Amniotic epithelial cell (primary cell): ENCODE measurements at places on chromosomes 1 and 21.

DNA sequence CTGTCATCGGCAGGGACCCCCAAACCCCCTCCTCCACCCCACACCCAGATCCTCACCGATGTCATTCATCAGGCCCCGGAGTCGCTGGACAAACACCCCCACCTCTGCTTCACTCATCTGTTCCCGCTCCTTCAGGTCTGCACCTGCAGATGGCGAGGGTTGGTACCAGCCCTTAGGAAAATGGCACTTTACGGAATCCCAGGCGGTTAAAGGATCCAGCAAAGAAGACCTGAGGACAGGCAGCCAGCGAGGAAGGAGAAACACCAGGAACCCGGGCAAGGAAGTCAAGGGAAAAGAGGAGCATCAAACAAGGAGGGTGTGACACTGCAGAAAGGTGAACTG, 13.8 kb downstream of the ECHDC2 start:
- DNase-seq = no peak

DNA sequence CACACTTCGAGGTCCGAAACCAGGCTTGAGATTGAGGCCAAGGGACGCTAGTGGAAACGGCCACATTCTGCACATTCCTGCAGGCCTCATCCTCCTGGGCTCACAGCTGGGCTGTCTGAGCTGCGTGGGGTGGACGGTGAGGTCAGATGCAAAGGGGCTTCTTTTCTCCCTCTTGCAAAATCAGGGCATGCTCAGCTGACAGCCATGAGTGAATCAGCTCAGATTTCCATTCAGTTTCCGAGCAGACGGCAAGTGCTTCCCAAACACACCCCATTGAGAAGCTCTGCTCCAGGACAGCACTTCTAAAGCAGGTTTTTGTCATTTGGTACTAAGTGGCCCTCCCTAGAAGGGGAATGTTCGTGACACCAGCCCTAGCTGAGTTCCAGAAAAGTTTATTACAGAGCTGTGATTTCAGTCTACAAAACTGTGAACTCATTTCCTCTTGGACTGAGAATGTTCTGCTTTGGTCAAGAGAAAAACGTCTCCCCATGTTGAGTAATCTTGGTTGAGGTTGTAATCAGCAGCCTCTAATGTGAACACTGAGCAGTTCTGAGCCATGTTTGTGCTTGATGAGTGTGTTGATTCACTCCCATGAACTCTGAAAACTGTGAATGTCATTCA, 10.0 kb downstream of the PDPN start:
- DNase-seq = peak; percentile 97

DNA sequence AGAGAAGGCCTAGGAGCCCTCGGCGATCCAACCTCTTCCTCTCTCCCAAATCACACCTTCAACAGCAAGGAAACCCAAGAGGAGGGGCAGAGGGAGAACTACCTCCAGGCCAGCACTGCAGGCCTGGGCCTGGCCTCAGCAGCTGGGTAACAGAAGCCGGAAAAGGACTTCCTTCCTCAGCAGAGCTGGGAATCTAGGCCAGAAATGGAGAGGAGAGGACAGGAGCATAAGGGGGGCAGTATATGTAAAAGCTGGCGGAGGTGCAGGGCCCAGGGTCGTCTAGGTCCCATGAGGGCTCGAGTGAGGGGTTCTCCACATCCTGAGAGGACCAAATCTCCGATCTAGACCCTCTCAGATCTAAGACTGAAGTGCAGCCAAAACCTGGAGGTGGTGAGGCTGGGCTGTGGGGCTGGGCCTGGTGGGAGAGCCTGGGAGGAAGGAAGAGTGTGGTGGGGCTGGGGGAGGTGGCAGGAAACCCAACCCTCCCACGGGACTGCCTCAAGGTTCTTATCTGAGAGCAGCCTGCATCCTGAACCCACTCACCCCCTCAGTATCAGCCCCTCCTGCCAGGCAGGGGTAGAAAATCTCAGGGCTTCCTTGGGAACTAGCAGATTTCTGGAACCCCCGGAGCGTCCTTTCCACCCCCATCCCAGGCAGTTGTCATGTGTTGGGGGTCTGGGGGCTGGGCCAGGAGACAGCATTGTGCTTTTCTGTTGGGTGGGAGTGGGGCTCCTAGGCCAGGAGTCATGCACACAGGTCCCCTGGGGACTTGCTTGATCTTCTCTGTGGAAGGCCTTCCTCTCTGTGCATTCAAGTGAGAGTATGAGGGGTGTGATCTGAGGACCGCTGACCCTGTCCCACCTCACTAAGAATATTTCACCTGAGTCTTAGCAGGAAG, 33.0 kb downstream of the PIK3C2B start:
- no peak for DNase-seq

DNA sequence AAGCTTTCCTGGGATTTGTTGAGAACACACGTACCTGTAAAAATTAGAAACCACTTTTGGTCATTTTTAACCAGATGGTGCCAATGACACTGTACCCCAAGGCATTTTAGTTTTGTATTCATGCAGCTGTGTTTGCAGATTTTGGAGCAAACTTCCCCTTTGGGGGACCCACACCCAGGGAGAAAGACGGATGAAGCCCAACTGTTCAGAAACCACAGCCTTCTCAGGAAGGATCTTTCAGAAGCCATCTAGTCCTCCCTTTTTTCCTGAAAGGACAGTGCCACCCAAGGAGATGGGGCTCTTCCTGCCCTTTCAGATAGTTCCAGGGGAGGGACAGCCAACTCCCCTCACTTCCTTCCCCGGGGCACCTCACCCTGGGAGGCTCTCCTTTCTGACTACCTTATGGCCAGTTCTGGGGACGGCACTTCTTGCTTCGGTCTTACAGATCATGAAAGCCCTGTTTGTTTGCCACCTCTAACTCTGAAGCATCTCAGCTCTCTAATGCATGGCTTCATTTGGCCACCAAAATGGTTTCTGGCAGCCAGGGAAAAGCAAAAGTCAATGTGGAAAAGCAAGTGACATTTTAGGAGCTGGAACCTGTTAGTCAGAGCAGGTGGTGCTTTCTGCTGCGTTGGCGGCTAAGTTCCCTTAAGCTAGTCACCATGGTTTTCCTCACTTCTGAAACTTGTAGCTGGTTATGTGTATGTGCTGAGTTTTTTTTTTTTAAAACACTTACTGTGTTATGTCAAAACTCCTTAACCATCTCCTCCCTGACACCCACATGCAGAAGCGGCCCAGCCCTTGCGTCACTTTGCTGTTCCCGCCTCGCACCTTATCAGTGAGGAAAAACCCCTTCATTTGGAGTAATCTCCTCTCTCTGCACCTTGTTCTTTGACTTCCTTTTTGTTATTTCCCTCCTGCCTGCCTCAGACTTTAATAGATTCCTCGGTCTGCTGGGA, 10.1 kb downstream of the TMCC2 start:
- DNase-seq = no peak

- no peak for DNase-seq
These were observed at the start of gene ESRRG for GRCh38 chr1:216723274-216723780. TSS of gene ESRRG (minus strand) at chr1:216723429. CDS start at chr1:216723299, 130 bp downstream.

DNA sequence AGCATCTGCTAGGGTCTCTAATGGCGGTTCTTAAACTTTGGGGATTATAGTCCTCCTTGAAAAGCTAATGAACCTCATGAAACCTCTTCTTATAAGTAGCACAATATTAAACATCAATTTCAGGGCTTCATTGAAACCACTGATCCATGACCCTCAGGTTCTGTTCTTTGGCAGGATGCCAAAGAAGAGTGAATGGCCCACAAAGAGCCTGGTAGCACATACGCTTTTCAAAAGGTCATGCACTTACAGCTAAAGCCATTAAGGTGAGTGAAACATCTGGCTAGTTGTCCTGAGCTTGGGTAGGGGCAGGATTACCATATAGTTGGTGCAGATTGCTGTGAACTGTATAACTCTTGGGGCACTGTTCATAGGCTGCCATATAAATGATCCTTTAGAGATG, 42.3 kb downstream of the MDM4 start:
- no peak for DNase-seq

DNA sequence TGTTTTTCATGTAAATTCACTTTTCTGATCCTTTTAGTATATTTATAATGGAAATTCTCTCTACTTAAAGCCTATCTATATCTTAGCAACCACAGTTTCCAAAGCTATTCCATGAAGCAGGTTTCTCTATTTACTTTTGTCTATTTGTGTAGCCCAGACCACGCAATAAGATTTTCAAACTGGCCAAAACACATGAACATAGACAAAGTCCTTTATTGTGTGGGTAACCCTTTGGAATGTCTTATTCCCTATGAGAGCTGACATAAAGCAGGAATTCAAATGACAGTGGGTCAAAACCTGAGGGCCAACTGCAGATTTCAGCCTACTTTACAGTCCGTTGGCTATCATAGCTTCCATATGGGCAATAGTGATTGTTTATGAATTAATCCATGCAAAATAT, 252.6 kb downstream of the LTN1 start:
- DNase-seq = no peak

DNA sequence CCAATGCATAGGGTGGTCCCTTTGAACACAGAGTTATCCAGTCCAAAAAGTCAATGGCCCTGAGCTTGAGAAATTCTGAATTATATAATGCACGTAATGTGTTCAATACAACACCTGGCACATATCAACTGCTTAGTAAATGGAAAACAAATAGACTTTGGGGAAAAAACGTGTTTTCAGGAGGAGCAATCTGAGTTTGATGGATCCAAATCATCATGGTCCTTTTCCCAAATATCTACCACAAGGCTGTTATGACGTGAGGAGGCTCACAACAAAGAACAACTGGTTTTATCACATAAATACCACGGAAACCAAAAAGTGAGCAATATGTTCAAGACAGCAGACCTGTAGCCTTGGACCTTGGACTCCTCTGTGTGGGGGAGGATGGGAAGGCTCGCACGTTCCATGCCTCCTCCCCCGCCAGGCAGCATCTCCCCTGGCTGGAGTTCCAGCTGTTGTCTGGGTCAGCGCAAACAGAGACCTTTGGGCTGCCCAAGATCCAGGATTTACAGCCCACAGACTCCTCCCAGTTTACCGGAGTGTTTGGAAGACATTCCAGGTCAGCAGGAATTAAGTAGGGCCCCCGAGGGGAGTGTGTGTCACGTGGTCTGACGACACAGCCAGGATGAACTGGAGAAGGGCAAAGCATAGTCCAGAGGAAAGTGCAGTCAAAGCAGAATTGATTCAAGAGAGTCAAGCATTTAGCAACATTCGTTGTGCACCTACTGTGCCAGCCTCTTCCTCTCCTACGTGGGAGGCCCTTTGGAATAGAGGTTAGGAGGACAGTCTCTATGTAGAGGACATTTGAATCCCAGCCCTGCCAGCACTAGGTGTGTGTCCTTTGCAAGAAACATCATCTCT, 32.2 kb upstream of the MED18 start:
- peak; percentile 100 for DNase-seq

GRCh38 chr1:63330331-63330916, 8.1 kb downstream of the FOXD3 start:
- DNase-seq = no peak

DNA sequence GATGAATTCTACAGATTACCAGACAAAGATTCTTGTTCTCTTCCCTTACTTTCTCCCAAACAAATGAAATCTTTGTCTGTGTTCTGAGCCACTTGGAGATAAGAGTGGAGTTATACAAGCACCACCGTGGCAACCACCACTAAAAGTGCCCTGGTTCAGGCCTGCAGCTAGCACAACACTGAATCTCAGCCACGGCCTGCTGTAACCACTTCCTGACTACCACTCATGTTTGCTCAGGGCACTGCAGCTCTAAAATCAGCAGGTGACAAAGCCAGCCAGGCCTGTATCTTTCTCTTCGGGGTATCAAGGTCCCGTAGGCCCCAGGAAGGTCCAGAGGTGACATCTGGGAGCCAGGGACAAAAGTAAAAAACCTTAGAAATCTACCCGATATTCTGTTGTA, 3.2 kb upstream of the OR2T6 start:
- DNase-seq = no peak

- no peak for DNase-seq
These were observed 19.9 kb downstream of the ERO1B start for GRCh38 chr1:236261898-236262297.

DNA sequence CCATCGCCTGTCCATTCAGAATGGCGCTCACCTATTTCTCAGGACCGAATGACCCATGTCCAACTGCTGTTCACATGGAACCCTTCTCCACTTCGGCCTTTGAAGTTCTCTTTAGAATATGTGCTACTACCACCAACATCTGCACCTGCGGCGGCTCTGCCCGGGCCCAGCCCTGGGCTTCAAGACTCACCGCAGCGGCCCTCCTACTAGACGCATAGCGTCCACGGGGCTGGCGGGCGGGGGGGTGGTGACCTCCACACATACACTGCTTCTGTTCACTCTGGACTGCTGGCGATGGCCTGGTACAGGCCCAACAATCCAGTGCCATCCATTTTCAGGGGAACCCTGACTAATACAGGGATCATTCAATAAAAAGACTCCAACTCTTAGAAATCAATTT, 394.2 kb downstream of the VAV3 start:
- no peak for DNase-seq

- peak; percentile 91 for DNase-seq
These were observed 3.6 kb upstream of the MXRA8 start for GRCh38 chr1:1361982-1362423.

DNA sequence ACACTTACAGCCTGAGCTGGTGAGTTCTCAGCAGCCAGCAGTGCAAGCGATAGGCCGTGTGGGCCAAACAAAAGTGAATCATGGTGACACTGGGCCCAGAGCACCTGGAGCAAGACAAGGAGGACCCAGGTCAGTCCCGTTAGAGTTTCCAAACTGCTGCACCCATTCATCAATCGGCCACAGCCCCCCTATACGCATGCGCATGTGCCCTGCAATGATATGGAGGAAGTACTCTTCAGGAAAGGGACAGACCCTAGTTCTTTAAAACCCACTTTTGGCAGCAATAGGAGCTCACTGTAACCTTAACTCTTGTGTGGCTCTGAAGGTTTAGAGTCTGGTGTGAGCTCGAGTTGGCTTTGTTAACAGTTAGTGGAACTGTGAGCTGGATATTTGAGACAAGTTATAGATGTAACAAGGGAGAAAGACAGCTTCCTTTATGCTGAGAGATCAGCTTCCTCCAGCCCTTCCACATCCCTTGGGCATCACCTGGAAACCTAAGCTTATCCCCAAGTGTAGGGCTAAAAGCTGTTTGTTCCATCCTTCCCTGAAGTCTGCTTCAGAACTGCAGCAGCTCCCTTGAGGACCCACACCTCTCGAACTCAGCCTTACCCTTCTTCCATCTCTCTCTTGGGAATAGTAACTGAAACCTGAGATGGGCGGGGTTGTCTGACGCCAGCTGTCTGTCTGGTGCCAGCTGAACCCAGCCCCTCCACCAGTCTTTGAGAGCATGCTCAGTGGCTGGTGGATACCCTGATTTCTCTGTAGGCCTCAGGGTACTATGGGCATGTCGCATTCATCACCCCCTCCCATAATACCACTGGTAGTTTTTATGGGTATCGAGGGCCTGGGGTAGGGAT, 17.7 kb downstream of the NMNAT1 start:
- DNase-seq = no peak

DNA sequence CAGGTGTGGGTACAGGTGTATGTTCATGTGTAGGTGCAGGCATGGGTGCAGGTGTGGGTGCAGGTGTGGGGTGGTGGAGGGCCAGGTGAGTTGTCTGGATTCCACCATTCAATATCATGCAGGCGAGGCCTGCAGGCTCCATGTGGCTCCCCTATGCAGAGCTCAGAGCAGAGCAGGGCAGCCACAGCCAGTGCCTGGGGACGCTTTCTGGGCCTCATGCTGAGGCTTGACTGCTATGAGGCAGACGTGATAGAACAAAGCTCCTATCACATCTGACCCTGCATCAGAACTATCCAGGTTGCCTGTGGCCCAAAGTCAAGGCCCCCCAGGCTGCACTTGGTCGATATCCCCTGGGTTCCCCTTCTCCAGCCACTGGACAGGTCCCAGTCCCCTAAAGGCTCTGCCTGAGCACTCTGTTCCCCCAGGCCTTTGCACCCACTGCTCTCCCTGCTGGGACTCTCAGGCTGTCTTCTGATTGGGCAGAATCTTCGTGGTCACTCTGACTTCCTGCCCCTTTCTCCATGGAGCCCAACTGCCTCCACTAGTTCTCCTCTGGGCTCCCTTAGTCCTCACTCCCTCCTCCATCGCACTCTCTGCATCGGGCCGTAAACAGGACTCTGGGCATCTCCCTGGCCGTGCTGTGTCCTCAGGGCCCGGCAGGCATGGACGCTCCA, 78.6 kb upstream of the ACTL8 start:
- no peak for DNase-seq
